Natural killer cell (primary cell): ENCODE measurements at places on chromosomes 2 and 18.

DNA sequence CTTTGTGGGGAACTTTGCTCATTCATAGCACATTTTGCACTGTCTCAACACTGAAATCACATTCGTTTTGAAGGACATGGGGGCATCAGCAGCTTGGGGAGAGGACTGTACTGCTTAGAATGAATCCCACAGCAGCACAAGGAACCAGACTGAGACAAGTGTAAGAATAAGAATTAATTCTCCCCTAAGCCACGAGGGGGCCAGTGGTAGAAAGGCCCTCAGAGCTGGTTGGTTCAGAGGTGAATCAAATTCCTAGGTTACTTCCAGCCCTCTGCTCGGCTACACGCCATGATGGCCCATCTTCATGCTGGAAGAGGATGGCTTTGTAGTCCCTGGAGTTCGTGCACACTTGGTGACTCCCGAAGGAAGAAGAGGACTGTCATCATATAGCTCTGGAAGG, 12.0 kb upstream of the MC5R start:
- no peak overlapping the region for H3K4me3 ChIP-seq
- no peak for DNase-seq
- no peaks in the 10 kb centered on the region for H3K4me1 ChIP-seq
- no peaks in the 10 kb centered on the region for H3K36me3 ChIP-seq
- H3K27ac ChIP-seq: no peak overlapping the region
- no peaks in the 10 kb centered on the region for H3K27me3 ChIP-seq

DNA sequence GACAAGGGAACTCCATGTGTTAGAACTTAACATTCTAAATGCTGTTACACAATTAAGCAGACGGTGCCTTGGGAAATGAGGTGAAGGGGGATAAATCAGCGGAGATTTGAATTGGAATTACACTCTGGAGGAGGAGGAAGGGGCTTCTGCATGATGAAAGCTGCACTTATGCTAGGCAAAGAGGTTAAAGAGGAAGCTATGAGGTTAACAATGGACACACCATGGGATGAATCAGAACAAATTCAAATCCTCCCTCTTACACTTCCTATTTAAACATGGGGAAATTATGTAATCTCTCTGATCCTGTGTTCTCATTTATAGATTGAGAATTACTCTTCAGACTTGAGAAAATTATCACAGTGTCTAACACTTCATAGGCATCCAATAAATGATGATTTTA, 121.5 kb upstream of the SIX2 start:
- DNase-seq: no peak
- peaks cover 11% of the 10 kb centered on the region for H3K4me1 ChIP-seq
- no peak overlapping the region for H3K27ac ChIP-seq

GRCh38 chr2:128315829-128316776, 2.6 kb downstream of the HS6ST1 start:
- no peaks in the 10 kb centered on the region for H3K36me3 ChIP-seq
- peaks cover 38% of the 10 kb centered on the region for H3K4me1 ChIP-seq
- H3K4me3 ChIP-seq: peak overlapping the region; percentile 61

DNA sequence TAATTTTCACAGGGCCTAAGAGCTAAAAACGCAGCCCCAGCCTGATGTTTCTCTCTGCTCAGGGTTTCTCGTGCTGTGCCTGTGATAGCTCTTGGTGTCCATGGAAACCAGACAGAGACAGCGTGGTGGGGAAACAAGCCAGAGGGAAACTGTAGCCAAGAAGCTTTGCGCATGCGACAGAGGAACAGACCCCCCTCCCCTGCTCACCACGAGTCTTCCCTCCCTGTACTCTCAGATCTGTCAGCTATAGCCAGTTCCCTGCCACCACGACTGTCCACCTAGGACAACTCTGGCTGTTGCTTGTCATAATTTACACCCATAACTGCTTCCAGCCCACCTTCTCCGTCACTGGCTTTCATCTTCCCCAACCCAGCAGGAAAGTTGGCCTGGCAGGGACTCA, 13.2 kb upstream of the DNAJC27 start:
- no peak overlapping the region for H3K4me3 ChIP-seq
- H3K27ac ChIP-seq: no peak overlapping the region
- H3K27me3 ChIP-seq: no peaks in the 10 kb centered on the region
- H3K36me3 ChIP-seq: no peaks in the 10 kb centered on the region
- no peaks in the 10 kb centered on the region for H3K4me1 ChIP-seq
- DNase-seq: no peak

DNA sequence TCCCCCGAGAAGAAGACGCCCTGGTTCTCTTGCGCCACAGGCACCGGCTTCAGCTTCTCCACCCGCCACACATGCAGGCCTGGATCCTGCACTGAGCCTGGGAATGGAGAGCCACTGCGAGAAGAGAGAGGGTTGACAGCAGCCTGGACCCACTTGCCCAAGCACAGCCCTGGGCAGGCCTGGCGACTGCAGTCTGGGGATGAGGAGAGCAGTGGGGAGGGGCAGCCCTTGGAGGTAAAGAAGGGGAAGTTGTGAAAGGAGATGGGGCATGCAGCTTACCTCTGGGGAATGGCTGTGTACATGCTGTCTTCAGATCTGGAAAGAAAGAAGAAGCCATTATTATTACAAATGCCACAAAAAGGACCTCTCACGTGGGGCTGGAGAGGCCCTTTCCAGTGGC, 8.3 kb downstream of the CAPG start:
- DNase-seq: no peak
- peaks cover 3% of the 10 kb centered on the region for H3K36me3 ChIP-seq
- peaks cover 18% of the 10 kb centered on the region for H3K4me1 ChIP-seq
- no peak overlapping the region for H3K27ac ChIP-seq
- no peaks in the 10 kb centered on the region for H3K27me3 ChIP-seq

GRCh38 chr18:13218368-13218991, at the start of gene LDLRAD4:
Gene LDLRAD4, plus strand, starts transcription at chr18:13218760.
- peak within 1 kb of the TSS; percentile 24 for H3K4me3 ChIP-seq
- H3K27me3 ChIP-seq: peaks cover 20% of the 10 kb centered on the region
- no peak within 1 kb of the TSS for H3K27ac ChIP-seq
- DNase-seq: no peak
- peaks cover 19% of the 10 kb centered on the region for H3K4me1 ChIP-seq
- no peaks in the 10 kb centered on the region for H3K36me3 ChIP-seq

DNA sequence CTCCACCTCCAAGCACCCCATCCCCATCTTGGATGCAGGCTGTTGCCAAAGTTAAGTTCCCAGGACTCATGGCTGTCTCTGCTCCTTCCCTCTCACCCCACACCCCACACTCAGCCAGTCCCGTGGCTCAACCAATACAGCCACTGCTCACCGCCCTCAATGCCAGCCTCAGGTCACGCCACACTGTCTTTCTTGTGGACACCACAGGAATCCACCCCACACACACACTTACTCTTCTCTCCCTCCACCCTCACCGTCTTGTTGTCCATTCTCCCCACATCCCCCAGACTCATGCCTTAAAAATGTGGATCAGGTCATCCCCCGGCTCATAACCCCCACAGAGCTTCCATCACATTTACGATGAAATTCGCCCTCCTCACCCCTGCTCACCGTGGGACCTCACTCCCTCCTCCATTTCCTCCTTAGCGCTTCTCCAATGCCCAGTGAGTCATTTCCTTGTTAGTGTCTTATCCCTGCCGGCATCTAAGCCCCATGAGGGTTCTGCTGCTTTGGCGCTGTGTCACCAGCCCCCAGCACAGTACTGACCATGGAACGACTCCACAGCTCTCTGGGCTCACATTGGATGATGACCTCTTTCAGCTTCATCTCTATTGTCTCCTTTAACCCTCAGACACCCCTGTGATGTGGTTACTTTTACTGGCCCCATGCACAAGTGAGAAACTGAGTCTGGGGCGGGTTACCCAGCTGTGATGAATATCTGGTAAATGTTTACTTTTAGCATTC, 13.8 kb downstream of the MLPH start:
- H3K27ac ChIP-seq: no peak overlapping the region
- H3K36me3 ChIP-seq: no peaks in the 10 kb centered on the region
- DNase-seq: no peak
- H3K4me1 ChIP-seq: no peaks in the 10 kb centered on the region
- H3K27me3 ChIP-seq: no peaks in the 10 kb centered on the region

GRCh38 chr2:136487421-136487820, 277.9 kb upstream of the THSD7B start:
- no peaks in the 10 kb centered on the region for H3K4me1 ChIP-seq
- no peak overlapping the region for H3K4me3 ChIP-seq
- no peaks in the 10 kb centered on the region for H3K27me3 ChIP-seq
- DNase-seq: no peak

GRCh38 chr2:8598295-8599165, 83.3 kb upstream of the ID2 start:
- no peak overlapping the region for H3K4me3 ChIP-seq
- H3K4me1 ChIP-seq: no peaks in the 10 kb centered on the region
- no peaks in the 10 kb centered on the region for H3K27me3 ChIP-seq
- no peak overlapping the region for H3K27ac ChIP-seq

DNA sequence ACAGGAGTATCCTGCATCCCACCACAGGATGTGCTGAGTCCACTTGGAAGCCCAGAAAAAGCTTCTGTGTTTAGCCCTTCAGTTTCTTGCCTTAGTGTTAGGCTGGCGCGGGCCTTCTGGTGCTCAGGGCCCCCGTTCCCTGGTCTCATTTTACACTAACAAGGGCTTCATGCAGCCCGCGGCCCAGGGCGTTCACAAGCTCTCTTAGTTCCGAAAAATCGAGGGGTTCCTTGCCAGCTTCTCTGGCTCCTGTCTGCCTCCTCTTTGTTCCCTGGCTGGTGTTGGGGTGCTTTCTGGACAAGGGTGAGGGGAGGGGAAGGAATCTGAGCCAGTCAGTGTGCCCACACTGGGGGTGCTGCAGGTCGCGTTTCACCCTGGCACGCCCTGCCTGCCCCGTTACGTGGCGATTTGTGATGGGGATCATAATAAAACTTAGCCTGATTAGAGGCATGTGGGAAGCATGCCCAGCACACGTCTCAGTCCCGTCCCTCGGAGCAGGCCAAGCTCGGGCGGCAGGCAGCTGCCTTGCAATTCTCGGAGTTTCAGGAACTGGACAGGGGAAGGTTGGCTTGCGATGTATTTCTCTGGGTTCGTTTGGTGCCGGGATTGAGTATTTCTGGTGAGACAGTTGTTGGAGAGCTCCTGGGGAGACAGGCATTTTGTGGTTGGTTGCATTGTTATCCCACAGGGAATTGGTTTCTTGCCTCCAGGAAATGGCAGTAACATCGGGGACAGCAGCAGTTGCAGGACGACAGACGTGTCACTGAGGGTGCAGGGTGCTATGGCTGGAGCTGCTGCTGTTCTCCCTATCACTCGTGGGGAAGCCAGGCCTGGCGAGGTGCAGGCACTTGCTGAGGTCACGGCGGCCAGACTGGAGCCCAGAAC, 22.9 kb downstream of the SH3BP4 start:
- H3K36me3 ChIP-seq: no peaks in the 10 kb centered on the region
- H3K27ac ChIP-seq: no peak overlapping the region

- no peaks in the 10 kb centered on the region for H3K4me1 ChIP-seq
- H3K27ac ChIP-seq: no peak overlapping the region
- peak; percentile 24 for DNase-seq
Observed at GRCh38 chr2:88090446-88091283, 23.0 kb downstream of the SMYD1 start.

GRCh38 chr2:205835923-205836322, 153.6 kb downstream of the NRP2 start:
- H3K36me3 ChIP-seq: no peaks in the 10 kb centered on the region
- no peak for DNase-seq
- no peaks in the 10 kb centered on the region for H3K4me1 ChIP-seq

- H3K27me3 ChIP-seq: no peaks in the 10 kb centered on the region
- H3K4me1 ChIP-seq: no peaks in the 10 kb centered on the region
- no peaks in the 10 kb centered on the region for H3K36me3 ChIP-seq
- H3K27ac ChIP-seq: no peak overlapping the region
Observed at GRCh38 chr2:12979066-12979465, 262.3 kb downstream of the TRIB2 start.

GRCh38 chr2:134677856-134678756, 40.7 kb downstream of the TMEM163 start:
- no peak overlapping the region for H3K4me3 ChIP-seq
- H3K4me1 ChIP-seq: peaks cover 58% of the 10 kb centered on the region
- no peak for DNase-seq

- DNase-seq: no peak
- no peaks in the 10 kb centered on the region for H3K36me3 ChIP-seq
- no peak overlapping the region for H3K4me3 ChIP-seq
- H3K4me1 ChIP-seq: no peaks in the 10 kb centered on the region
Observed at GRCh38 chr18:29160170-29160569, 983.2 kb upstream of the CDH2 start.

DNA sequence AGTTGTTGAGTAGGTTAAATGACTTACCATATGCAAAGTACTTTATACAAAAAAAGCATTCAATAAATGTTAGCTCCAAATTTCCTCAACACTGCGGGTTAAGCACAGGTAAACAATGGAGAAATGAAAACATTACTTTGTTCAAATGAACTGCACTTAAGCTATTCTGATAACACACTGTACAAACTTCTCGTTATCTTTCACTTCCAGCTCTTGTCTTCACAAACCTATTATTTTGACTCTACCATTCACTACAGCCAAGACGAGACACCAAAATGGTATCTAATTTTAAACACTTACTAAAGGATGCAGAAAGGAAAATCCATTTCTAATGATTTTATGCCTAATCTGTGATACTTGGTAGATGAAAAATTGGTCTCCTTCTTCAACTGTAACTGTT, 43.8 kb downstream of the SLC40A1 start:
- H3K27ac ChIP-seq: no peak overlapping the region
- H3K4me3 ChIP-seq: no peak overlapping the region
- no peak for DNase-seq
- H3K36me3 ChIP-seq: no peaks in the 10 kb centered on the region
- no peaks in the 10 kb centered on the region for H3K27me3 ChIP-seq

DNA sequence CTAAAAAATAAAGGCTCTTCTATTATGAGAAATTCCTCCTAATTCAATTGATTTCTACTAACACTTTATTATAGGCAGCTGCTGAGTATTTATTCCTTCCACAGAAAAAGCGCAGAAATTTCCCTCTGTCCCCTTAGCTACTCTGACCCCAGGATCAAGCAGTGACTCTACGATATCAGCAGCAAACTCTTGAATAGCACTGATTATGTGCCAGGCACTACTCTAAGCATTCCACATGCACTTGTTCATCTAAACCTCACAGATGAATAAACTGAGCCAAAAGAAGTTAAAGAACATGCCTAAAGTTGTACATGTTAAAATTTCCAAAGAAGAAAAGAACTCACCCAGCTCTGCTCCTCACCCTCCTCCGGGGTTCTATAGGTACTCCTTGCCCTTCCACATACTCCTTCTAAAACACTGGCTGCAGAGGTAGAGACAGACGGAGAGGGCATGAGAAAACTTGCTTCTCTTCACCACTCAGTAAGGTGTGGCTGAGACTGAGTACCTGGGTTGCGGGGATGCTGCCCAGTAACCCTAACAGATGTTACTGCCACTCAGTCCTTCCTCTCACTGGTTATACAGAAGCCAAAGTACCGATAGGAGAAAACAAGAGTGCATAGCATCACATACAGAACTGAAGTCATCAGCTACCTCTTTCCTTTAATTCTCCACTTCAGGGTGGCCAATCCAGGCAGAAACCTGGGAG, 9.9 kb downstream of the C1D start:
- no peaks in the 10 kb centered on the region for H3K36me3 ChIP-seq
- no peak for DNase-seq
- H3K4me3 ChIP-seq: no peak overlapping the region
- no peaks in the 10 kb centered on the region for H3K27me3 ChIP-seq
- no peaks in the 10 kb centered on the region for H3K4me1 ChIP-seq
